ENCODE measurements at places on chromosomes 1 and 21.
A peak's percentile ranks its signal among the peaks of the same experiment; 100 is the strongest.

DNA sequence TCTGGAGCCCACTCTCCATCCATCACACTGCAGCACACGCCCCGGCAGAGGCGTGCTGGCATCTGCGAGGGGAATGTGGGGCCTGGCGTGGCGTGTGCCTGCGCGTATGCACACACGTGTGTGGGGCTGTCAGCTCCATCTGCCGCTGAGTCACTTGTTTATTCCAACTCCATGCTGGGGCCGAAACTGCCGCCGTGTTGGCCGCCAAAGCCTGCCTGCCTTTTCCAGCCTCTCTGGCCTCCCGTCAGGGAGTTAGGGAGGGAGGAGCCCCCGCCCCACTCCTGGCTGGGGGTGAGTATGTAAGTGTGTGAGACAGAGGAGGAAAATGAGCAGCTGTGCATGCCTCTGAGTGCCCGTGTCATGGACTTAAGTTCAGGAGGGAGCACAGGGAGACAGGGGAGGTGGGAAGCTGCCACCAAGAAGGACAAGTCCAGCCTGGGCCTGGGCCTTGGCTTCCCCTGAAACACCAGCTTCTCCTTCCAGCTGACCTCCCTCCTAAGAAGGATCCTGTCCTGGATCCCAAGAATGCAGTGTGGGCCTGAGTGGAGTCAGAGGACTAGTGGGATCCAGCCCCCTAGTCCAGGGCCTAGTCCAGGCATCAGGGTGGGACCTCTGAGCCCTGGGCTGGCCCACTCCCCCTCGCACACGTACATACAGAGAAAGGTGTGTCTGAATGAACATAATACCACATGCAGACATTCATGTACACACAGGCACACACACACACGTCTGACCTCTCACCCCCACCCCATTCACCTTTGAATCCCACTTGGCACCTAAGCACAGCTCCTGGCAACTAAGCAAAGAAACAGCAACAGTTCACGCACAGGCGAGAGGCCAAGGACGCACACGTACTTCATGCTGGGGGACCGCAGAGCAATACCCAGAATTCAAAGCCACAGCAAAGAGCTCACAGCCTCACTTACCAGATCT is 24.7 kb downstream of the MEF2D start:
- DNase-seq, result peak; percentile 99

DNA sequence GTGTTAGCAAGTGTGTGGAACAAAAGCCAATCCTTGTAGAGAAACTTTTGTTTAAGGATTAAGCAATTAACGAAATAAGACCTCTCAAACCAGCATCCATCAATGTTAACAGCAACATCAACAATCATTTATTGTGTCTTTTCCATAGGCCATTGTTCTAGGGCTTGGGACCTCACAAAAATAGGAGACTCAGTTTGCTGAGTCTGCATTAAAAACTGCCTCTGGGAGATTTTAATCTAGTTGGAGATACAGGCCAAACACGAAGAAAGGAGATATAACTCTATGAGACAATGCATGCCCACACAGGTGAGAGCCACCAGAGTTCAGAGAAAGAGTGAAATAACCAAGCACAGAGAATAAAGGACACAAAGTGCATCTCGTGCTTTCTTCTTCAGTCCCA is 14.4 kb upstream of the SELP start:
- no peak for DNase-seq

DNA sequence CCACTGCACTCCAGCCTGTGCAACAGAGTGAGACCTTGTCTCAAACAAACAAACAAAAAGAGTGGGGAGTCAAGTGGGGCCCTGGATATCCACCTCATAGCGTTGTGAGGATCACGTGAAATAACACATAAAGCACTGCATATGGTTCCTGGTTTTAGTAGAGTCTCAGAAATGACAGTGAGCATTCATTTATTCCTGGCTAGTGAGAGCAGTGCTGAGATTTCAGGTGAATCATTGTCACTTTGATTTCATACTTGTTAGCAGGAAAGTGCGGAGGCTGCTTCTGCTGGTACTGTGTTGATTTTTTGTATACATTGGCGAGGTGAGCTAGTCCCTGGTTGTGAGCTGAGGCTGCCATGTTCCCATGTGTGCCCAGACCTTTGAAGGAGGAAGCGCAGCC is 22.9 kb downstream of the ARHGEF10L start:
- no peak for DNase-seq

DNA sequence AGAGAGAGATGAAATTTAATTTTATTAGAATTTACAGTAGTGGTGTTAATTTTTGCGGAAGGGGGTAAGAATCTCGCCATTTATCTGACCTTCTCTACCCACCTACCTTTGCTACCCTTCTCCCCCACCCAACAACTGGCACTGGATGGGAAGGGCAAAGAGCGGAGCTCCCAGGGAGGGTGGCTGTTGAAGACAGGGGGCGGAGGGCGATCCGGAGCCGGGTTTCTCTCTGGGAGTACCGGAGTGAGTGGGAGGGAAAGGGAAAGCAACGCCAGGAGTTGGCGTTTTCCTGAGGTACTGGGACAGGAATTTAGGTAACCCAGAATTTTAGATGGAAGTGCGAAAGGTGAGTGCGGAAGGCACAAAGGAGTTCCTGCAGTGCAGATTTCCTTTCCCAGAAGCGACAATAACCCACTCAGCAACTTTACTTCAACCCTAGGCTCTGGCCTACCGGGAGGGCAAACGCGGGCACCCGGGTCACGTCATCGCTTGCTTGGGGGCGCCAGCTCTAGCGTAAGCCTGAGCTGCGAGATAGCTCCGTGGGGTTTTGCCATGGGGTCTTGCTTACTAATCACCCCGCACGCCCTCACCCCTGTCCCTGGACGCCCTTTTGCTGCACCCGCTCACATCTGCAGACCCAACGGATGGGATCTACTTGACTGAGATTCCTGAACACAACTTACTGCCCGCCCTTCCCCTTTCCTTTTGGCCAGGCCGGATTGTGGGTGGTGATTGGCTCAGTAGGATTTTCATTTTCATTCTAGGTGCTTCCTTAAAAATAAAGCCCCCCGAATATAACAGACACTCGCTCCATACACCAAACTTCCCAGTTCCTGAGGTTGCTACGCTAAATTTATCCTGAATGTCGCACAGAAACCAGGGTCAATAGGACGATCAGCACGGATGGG is 413.0 kb upstream of the ESRRG start:
- DNase-seq, result no peak

DNA sequence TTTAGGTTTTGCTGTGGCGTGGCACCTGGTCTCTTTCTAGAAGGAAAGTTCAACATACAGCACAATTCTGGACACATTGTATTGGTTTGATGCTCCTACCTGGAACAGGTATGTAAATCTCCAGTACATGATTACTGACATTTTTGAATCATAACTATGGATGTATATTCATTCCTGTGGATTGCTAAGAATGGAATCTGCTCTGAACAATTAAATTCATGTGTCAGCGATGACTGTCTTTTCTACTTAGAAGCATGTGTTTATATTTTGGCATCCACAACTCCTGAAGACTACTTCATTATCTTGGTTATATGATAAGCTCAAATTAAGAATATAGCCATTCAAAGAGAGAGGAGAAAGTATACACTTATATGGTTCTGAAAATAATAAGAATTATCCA is 291.8 kb downstream of the CHRM3 start:
- no peak for DNase-seq

GRCh38 chr21:27132266-27132665 is 165.4 kb upstream of the ADAMTS5 start:
- DNase-seq, result peak; percentile 67
